ENCODE measurements at places on chromosomes 12 and 14. TPM values are rescaled to one million over a fixed set of nuclear protein-coding genes. Genes with fewer than 3 reads are reported as not detected.

The RIN3 gene
- 21.5 TPM for total RNA-seq

The PLEKHD1 gene
- 0.05 TPM for total RNA-seq

The RPL10L gene
- total RNA-seq: not detected

The SLC6A15 gene
- 4.0 TPM for total RNA-seq

The ADAM21 gene
- total RNA-seq: not detected

The ATP5F1B gene
- 838 TPM for total RNA-seq

The PGF gene
- 5.0 TPM for total RNA-seq

The ACOT4 gene
- 2.0 TPM for total RNA-seq

The PSME1 gene
- total RNA-seq: 182 TPM

The CLEC1B gene
- not detected for total RNA-seq

The SOAT2 gene
- 0.30 TPM for total RNA-seq
